ENCODE measurements at places on chromosomes 5 and 9.

DNA sequence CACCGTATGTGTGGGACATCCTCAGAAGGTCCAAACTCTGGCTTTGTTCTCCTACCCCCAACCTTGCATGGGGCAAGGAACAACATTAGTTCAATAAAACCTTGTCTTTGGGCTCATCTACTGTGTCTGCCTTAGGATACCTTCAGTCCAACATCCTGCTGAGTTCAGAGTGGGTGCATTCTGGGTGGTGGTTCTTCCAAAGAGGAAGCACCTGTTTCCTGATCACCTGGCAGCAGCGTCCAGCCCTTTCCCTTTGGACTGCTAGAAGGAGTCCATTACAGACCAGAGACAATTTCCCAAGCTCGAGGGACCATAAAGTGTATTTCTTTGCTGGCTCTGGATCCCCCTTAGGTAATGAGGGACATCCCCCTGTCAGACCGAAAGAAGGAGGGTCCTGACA is 154.1 kb downstream of the SEMA6A start:
- DNase-seq, result no peak

- DNase-seq, result no peak
Measured at GRCh38 chr5:23223846-23224245, 283.6 kb upstream of the PRDM9 start.

GRCh38 chr5:23274171-23274570 is 233.2 kb upstream of the PRDM9 start:
- no peak for DNase-seq

DNA sequence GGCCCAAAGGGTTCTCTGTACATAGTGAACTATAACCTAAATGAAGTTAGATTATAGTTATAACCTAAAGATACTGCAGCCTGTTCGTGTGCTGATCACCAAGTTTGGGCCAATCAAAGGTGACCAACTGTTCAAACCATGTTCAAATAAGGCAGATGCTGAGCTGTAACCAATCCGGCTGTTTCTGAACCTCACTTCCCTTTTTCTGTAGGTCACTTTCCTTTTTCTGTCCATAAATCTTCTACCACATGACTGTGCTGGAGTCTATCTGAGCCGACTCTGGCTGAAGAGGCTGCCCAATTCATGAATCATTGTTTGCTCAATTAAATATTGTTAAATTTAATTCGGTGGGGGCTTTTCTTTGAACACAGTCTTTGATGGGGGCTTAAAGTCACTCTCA is 1920.2 kb downstream of the MAT2B start:
- no peak for DNase-seq

GRCh38 chr5:142322747-142323479 is 1.9 kb downstream of the SPRY4 start:
- no peak for DNase-seq

DNA sequence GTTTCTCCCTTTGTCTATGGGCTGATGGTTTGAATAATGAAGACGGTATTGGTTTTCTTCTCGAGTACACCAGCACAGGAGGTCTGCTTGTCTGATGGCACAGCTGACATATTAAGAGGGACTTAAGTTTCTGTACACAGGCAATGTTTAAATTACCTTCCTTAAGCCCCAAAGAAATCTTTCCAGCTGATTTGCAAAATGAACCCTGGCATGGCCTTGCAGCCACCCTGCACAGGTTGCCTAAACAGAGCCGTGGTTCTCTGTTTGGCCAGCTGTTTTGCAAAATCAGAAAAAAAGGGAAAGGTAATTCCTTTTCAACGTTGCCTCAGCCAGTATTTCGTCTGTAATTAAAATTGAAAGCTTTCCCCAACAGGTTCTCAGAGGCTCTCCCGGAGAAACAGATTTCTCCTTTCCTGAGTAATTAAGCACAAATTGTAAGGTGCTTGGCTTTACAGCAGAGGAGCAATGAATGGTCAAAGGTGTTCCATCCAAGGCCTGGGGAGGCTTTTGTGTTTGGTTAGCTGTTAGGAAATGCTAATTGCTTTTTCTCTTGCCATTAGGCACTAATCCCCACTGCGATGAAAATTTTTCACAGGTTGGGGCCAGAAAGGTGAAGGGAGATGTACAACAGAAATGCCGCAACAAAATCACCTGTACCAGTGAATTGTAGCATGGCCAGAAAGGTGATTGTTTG is 138.9 kb downstream of the RASEF start:
- no peak for DNase-seq

DNA sequence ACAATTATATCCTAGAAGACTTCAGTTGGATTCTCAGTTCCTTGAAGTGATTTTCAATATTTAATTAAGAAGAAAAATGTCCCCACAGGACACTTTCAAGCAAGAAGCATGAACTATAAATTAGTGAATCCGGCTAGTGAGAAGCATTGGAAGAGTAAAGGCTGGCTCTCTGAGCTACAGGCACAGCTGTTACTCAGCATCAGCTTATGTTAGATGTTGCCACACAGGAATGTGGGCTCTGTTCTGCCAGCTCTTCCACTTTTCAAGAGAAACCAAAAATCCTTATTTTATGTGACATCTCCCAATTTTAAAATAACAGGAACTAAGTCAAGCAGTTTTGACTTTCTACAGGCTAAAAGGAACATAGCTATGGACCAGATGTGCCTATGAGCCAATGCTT is 14.9 kb downstream of the ZNF474 start:
- no peak for DNase-seq

DNA sequence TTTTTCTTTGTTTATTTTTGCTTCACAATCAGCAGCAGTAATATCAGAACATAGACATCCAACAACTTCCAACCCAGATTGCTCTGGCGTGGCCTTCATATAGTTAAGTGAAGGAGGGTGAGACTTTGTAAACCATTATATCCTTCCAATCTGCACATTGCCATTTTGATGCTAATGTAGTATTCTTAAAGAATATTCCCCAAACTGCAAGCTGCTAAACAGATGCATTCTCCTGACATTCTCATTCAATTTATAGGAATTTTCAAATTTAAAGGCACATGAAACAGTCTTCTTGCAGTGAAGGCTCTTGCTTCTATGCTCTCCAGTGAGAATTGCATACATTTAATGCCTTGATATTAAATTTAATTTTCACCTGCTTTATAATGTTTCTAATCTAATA is 181.2 kb upstream of the EDIL3 start:
- DNase-seq, result no peak

DNA sequence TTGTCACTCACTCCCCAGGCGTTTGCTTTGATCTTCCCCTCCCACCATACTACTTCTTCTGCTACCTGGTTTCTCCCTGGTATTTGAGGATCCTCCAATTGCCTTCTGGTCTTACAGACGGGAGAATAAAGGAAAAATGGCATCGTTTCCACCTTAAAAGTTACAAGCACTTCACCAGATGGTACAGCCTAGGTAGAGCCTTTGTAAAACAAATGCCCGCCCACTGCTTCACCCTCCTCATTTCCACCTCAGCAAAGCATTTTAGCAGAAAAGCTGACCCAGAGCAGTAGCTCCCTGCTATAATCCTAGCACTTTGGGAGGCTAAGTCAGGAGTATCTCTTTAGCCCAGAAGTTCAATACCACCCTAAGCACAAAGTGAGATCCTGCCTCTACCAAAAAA is 5.1 kb upstream of the ANXA2R start:
- DNase-seq, result no peak

DNA sequence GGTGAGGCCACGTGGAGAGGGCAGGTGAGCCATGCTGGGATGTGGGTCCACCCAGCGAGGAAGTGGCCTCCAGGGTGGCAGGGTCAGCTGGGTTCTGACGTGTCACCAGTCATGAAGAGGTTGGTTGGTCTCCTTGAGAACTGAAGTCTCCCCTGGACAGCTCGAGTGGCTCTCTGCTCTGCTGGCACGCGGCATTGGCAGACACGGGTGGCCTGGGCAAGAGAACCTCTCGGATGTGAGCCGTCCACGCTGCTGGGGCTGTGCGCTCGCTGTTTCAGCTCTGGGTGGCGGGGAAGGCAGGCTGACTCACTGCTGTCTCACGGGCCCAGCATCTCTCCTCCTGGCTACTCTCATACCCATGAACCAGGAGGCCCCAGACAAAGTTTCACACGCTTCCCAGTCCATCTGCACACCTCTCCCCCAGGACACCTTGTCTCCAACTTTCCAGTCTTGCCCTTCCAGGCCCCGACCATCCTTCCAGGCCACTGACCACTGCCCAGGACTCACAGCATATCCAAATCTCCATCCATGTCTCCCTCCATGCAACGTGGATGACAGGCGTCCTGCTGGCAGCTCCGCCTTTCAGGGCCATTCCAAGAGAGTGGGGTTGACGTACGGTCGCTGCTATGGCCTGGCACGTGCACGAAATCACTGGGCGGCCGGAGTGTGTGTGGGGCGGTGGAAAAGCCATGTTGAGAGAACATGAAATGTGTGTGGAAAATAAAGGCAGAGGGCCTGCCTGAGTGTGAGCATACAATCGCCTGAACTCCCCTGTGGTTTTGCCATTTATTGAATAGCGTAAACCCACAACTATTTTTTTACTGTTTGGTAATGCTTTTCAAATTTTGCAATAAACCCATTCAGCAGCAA is 145.0 kb upstream of the COL5A1 start:
- no peak for DNase-seq

DNA sequence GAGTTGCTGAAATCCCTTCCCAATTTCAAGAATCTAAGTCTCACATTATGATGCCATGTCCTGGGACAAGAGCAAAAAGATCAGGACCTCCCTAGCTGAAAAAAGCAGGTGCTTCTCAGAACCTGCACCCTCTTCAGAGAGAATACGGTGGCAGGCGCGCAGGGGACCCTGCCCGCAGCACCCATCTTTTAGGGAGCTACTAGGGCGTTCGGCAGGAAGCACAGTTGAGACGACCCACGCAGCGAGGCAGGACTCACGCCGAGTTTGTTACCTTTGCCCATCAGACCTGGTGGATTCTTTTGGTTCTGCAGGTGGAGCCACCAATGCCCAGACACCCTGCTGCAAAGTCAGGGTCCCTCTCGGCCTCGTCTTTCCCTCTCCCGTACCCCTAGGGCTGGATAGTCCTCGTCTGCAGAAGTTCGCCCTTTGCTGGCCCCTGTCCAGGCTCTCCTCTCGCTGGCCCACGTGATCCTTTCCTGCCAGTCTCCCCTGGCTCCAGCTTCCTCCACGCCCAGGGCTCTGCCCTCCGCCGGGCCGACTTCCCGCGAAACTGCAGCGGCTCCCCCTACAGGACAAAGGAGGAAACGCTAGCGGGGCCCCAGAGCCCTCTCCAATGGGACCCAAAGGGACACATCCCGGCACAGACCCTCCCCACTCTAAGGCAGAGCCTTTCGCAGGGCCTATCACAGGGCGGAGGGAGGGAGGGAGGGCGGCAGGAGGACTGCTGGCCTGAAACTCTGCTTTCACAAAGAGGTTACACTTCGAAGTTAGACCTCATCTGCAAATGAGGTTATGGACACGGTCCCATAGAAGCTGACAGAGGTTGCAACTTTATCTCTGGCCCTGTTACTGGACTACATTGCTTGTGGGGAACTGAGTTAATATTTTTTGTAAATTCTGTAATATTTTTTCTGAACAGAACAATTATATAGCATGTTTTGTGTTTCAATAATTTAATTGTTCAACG is 28.8 kb downstream of the TMEM174 start:
- no peak for DNase-seq

GRCh38 chr5:65823845-65824445 is 101.9 kb downstream of the NLN start:
- no peak for DNase-seq

GRCh38 chr9:104927216-104927911 is 591 bp downstream of the ABCA1 start:
- DNase-seq, result no peak

- DNase-seq, result no peak
Measured at GRCh38 chr9:97556721-97557605, 55.5 kb downstream of the TMOD1 start.

GRCh38 chr9:134515026-134515821 is 126.4 kb upstream of the COL5A1 start:
- DNase-seq, result no peak

DNA sequence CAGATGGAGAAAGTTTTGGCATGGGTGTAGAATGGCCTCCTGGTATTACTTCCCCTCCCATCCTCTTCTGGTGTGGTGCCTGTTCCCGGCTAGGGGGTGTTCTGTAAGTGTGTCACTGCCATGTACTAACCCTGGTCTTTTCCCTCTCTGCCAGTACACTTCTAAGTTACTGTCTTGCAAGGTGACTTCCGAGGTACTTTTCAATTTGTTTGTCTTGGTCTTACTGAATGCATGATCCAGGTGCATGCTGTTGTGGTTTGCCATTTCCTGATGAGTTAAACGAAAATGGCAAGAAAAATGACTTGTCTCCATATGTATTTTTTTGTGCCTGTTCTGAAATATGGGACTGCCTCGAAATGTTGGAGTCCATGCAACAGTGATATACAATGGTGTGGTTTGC is 46.0 kb downstream of the C9orf152 start:
- no peak for DNase-seq

DNA sequence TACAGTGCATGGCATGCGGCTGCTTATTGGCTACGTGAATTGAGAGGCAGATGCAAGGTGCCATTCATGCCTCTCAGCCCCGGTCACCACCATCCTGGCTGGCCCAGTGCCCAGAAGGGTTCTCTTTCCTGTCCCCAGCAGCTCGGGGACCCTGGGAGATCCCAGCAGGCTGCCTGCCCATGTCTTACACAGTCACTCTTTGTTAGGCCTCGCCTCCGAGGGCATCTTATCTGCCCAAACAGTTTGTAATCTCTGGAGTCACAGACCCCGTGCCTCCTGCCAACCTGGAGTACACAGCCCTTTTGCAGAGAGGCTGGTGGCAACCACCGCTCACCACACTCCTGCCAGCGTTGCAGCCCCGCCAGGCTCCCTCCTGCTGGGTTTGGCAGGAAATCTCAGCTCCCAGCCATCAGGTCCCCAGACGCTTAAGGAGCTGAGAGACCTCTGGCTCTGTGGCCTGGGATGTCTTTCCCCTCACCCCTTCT is 7.0 kb upstream of the AK1 start:
- peak; percentile 37 for DNase-seq

DNA sequence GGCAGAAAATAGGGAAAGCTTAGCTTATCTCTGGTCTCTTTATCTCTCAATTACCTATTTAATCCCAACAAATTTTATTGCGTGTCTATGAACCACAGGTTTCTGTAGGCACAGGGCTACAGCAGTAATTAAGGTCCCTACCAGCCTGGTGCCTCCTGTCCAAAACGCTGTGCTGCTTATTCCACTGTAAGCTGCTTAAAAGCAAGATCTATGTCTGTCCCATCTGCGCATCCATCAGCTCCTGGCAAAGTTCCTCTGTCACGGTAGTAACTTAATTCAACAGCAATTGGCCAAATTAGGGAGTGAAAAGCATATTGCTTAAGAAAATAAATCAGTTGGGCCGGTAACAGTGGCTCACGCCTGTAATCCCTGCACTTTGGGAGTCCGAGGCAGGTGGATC is 235.8 kb upstream of the VLDLR start:
- DNase-seq, result no peak

Measured in NCI-H1436 (cell line).